CD8-positive, alpha-beta memory T cell (primary cell): ENCODE measurements at places on chromosomes 6 and 20. TPM values are rescaled to one million over a fixed set of nuclear protein-coding genes. Genes with fewer than 3 reads are reported as not detected.

Gene CCDC170
- not detected for polyA plus RNA-seq

Gene SFTA2
- not detected for polyA plus RNA-seq

DNA sequence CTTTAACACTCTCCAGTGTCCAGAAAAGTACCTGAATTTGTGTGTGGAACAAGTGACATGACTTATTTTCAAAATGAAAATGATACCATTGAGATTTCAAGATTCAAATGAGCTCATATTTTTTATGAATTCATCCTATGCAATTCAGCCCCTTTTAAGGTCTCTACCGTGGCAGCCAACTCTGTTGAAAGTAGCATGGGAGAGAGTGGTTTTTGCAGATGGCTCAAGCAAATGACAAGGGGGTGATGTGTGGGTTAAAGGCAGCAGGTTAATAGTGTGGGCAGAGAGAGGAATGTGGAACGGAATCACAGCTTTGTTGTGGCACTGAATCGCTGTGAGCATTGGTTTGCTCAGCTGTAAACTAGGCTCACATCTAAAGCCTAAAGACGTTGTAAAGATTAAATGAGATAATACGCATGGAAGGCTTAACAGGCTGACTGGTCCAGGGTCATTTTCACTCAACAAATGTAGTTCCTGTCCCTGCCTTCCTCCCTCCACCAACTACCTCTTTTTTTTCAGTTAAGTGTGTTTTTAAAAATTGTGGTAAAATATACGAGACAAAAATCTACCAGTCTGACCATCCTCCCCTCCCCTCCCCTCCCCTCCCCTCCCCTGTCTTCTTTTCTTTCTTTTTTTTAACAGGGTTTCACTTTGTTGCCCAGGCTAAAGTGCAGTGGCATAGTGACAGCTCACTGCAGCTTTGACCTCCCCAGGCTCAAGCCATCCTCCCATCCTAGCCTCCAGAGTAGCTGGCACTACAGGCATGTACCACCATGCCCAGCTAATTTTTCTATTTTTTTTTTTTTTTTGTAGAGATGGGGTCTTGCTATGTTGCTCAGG lies 114.7 kb upstream of the ZNF217 start:
- no peak for DNase-seq
- no peaks in the 10 kb centered on the region for H3K36me3 ChIP-seq
- H3K4me1 ChIP-seq = peaks cover 41% of the 10 kb centered on the region

- no peak for DNase-seq
- H3K27me3 ChIP-seq = no peaks in the 10 kb centered on the region
- H3K4me1 ChIP-seq = no peaks in the 10 kb centered on the region
- no peak overlapping the region for H3K4me3 ChIP-seq
- H3K36me3 ChIP-seq = no peaks in the 10 kb centered on the region
These were observed 95.7 kb downstream of the EPHA7 start for GRCh38 chr6:93323630-93324029.

- H3K4me1 ChIP-seq = peaks cover 8% of the 10 kb centered on the region
- no peak for DNase-seq
- no peaks in the 10 kb centered on the region for H3K27me3 ChIP-seq
- H3K27ac ChIP-seq = no peak overlapping the region
These were observed 150.8 kb downstream of the NRN1 start for GRCh38 chr6:5855787-5856470.
